ENCODE measurements at places on chromosomes 1 and 21. TPM values are rescaled to one million over a fixed set of nuclear protein-coding genes. Genes with fewer than 3 reads are reported as not detected.

PTPN14 gene
- polyA plus RNA-seq, result 21.8 TPM

RSPH1 gene
- not detected for polyA plus RNA-seq

FGR gene
- not detected for polyA plus RNA-seq

LCE1C gene
- not detected for polyA plus RNA-seq

APOBEC4 gene
- polyA plus RNA-seq, result not detected

PCBP3 gene
- 3.9 TPM for polyA plus RNA-seq

OR6K3 gene
- polyA plus RNA-seq, result not detected

FAM43B gene
- polyA plus RNA-seq, result 0.05 TPM

LAMB3 gene
- polyA plus RNA-seq, result 2.1 TPM

PODN gene
- 5.4 TPM for polyA plus RNA-seq

RBP7 gene
- polyA plus RNA-seq, result 0.17 TPM

TNFRSF1B gene
- 8.6 TPM for polyA plus RNA-seq

RIPPLY3 gene
- polyA plus RNA-seq, result 0.07 TPM

DNA sequence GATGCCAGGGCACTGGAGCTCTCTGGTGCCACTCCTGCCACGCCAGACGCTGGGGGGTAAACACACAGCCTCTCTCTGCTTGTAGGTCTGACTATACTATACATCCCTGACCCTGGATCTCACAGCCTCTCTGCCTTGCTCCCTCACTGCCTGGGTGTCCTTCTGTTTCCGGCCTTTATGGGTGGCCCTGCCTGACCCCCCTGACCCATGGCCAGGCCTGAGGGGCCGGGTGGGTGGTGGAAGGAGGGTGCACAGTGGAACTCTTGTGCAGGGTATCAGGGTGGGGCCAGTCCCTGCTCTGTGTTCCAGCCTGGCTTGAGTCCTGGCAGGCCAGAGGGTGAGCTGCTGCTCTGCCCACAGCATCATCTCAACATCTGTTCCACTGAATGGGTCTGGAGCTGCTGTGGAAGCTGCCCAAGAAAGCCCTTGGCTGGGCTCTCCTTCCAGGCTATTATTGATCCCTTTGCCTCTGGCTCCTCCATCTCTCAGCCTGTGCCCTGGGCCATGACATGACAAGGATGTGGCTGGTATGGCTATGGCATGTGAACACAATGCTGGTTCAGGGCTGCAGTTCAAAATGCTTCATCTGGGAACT lies 17.2 kb upstream of the SYNC start:
- DNase-seq, result no peak

- DNase-seq, result no peak
These were observed 251.7 kb upstream of the BEND5 start for GRCh38 chr1:49028396-49028795.

- peak; percentile 84 for DNase-seq
These were observed 11.8 kb downstream of the NHLH2 start for GRCh38 chr1:115829023-115829674.

DNA sequence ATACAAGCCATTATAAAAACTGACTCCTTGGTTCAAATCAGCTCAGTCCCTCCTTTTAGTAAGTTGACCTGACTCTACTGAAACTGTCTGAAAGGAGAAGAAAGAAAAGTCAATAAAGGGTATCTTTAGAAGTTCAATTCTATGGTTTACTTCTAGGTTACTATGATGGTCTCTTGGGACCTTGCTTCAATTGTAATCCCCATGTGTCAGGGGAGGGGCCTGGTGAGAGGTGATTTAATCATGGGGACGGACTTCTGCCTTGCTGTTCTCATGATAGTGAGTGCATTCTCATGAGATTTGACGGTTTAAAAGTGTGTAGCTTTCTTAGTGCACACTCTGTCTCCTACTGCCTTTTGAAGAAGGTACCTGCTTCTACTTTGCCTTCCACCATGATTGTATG lies 31.7 kb upstream of the FNBP1L start:
- no peak for DNase-seq

DNA sequence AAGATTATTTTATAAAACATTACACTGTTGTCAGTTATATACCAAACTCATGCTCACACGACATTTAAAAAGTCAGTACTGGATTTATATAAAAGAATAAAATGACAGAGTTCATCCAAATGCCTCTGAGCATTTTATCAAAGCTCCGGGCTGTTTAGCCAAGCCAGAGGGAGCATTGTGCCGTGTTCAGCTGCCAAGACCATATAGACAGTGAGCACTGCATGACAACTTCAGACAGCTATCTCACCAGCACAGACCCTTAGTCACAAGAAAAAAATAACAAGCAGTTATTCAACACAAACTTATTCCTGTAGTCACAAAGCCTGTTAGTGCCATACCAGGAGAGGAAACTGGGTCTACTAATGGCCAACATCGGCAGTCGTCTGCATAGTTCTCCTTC lies 88.0 kb upstream of the PBX1 start:
- no peak for DNase-seq

DNA sequence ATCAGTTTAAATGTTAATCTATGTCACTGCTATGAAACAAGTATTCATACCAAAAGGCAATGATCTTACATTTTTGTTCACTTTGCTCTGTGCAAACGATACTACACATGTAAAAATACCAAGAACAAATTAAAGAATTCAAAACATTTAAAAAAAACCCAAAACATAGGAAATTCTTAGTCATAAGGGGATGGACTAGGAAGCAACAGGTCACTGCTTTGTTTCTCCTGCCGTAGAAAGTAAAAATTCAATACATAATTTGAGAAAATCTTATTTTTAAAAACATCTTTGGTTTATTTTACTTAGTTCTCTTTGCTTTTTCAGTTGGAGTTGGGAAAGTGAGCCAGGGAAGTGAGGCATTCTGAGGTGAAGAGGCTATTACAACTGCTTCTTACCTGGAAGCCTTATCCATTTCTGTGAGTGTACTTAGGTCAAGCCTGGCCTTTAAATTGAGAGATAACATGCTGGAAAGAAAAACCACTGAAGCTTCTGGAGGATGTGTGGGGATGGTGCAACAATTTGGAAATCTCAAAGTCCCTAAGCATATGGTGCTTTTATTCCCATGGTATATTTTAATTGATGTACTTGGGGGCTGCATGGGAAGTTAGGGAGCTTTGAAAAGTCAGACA lies 183.5 kb downstream of the CDC42BPA start:
- no peak for DNase-seq

DNA sequence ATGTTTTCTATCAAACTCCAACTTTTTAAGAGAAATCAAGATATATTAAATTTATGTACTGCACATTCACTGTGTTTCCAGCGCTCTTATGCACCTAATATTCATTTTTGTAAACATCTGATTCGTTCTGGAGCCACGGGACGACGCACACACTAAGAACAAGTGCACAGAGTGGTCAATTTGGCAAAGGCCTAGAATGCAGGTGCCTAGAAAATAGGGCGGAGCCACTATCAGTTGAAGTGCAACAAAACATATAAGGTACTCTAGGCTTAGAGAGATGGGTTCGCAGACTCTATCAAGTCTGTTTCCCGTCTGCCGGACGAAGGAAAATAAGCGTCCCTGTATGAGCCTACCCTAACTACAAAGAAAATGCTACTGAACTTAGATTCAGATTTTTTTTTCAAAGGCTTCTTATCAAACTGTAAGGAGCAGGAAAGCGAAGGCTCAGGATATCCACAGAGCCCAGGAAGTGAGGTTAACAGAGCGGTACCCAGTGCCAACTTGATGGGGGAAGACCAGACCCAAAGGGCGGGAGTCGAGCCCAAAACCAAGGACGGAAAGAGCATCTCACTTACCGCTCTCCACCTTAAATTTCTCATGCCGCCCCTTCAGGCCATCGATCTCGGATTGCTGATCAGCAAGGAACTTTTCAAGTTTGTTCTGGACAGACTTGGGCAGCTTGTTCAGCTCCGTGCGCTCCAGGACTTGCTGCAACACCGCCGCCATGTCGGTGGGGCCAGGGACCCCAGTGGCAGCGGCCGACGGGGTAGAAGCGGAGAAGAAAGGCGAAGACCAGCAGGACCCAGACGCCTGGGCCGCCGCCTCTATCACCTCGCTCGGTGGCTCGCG lies 526 bp downstream of the TPR start:
- DNase-seq, result peak; percentile 25

DNA sequence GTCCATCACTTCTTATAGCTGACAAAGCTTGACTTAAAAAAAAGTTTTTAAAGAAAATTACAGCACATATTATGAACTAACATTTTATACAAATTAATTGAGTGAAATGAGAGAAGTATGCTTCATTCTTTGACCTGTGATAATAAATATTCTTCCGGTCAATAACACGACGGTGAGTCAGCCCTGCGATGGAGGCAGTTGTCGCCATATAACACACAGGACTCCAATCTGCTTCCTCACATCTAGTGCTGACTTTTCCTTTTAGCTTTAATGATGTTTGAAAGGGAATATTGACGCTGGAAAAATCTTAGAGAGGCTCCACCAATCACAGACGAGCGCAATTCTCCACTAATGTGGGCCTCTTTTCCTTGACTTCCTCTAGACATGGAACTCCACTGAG lies 166.9 kb upstream of the C1orf21 start:
- no peak for DNase-seq

DNA sequence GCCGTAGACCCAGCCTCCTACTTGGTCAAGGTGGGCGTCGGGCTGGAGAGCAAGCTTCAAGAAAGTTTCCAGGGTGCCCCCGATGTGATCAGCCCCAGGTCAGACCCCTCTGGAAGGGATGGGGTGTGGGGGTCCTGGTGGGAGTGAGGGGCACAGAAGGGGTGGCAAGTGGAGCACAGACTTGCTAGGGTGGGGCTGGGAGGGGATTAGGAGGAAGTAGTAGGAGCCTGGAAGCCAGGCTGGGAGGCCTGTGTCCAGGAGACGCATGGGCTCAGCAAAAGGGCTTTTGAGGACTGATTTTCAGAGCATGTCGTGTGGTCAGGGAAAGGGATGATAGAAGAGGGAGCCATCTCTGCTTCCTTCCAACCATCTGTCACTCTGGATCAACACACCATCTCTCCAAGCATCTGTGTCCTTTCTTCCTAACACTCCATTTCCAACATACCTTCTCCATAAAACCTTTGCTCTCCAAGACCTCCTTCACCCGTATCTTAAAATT lies 8.5 kb downstream of the TRIM46 start:
- no peak for DNase-seq

DNA sequence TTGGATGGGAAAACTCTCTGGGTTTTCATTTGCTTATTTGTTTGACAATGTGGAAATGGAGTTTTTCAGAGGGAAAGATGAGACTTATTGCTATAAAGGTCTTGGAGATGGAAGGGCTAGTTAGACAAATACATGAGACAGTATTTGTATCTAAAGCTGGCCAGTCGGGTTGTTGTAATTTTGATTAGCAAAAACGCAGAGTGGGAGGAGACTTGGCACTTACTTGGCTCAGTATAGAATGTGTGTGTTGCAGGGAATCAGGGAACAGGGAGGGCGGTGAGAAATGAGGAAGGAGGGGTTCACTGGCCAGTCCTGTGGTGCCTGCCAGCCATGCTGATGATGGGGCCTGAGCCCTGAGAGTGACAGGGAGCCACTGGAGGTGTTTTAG lies 6.0 kb upstream of the FOXE3 start:
- DNase-seq, result no peak

DNA sequence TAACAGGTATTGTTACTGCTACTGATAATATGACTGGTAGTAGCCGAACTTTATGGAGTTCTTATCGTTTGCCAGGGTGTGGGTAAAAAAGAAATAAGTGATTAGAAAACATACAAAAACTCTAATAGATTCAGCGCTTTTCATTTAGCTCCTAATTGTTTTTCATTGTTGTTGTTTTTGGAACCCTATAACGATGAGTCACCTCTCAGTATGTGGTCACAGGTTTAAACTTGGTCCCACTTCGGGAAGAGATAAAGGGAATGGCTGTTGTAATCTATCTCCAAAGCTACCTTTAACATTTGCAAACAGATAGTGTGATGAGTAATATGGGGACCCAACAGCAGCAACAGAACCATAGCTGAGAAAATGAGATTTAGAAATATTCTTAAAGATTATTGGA lies 62.7 kb upstream of the BCL10 start:
- DNase-seq, result peak; percentile 76

GRCh38 chr1:101965341-101965740 lies 31.4 kb downstream of the OLFM3 start:
- DNase-seq, result no peak

DNA sequence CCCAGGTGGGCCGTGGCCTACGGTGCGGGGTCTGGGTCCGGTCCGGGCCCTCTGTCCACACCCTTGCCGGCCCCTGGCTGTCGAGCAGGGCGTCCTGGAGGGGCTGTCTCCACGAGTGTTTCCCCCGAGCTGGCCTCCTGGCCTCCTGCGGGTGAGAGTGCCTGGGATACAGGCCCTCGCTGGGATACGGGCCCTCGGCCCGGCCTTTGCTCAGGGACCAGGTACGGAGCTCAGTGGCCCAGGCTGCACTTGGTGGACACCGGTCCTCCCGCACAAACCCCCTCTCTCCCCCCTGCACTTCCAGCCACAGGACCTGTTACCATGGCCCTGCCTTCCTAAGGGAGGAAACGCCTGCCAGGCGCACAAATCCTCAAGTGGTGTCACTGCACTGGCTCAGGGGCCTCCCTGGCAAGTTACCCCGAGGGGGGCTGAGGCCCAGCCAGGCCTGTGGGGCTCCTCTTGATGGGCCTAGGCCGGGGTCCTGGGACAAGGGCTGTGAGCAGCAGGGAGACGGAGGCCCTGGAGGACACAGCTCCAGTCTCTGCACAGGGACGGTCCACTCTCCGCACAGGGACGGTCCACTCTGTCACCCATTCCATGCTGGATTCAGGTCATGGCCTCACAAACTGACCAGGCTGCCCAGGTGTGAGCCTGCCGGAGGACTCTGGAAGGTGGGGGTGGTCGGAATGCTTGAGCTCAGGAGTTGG lies 18.2 kb upstream of the RNF223 start:
- no peak for DNase-seq

DNA sequence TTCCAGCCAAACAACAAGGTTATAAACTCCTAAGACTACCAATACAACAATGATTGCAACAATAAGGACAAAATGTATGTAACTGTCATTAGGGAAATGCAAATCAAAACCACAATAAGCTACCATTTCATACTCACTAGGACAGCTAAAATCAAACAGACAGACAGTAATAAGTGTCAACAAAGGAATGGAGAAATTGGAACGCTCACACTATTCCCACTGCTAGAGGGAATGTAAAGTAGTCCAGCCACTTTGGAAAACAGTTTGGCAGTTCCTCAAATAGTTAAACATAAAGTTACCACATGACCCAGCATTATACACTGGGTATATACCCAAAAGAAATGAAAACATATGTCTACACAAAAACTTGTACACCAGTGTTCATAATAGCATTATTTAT lies 9.3 kb downstream of the PRKAB2 start:
- DNase-seq, result no peak

GRCh38 chr1:206835186-206835585 lies 30.2 kb upstream of the IL20 start:
- no peak for DNase-seq

Measured in IMR-90 (cell line).